RWPE1 (cell line): ENCODE measurements at places on chromosomes 1 and 21.

GRCh38 chr1:83641796-83642443 is 357.0 kb downstream of the TTLL7 start:
- no peak for DNase-seq

DNA sequence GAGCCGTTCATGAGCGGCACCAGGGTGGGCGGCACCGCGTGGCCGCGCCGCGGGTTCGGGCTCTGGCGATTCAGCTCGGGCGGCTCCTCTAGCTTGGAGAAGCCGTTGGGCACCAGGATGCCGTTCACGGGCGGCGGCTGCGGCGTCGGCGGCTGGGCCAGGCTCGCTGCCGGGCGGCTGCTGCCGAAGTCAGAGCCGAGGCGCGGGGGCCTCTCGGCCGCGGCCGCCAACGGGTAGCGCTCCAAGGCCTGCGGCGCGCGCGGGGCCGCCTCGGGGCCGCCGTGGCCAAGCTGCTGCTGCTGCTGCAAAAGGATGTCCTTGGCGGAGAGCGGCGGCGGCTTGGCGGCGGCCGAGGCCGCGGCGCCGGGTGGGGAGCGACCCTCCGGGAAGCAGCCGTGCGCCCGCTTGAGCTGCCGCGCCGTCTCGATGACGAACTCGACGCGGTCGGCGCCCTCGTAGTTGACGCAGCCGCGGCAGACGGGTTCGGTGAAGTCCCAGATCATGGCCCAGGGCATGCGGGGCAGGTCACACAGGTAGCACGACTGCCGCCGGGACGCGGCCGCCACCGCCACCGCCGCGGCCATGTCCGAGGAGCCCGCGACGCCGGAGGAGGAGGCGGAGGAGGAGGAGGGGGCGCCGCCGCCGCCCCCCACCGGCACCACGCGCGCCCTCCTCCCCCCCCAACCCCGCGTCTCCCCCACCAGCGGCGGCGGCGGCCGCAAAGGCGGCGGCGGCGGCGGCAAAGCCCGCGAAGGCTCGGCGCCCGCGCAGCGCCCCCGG is 877 bp downstream of the IRF2BP2 start:
- DNase-seq = no peak

DNA sequence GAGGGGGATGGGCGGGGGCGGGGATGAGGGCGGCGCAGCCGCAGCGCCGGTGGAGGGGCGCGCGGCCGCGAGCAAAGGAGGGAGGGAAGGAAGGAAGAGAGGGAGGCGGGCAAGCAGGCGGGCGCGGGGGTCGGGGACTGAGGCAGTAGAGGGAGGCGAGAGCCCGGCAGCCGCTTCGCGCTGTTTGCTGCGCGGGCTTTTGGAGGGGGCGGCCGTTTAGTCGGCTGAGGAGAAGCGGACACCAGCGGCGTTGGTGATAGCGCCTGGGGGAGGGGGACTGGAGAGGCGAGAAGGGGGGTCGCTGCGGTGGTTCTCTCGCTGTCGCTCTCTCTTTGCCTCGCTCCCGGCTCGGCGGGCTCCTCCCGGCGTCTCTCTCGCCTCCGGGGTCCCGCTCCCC is at the start of gene HS2ST1:
Gene HS2ST1 (plus strand): TSS at position 35 of the 397 bp plus-strand sequence.
- no peak for DNase-seq

- DNase-seq = no peak
Observed at GRCh38 chr1:232628335-232629249, 1.3 kb downstream of the SIPA1L2 start.

DNA sequence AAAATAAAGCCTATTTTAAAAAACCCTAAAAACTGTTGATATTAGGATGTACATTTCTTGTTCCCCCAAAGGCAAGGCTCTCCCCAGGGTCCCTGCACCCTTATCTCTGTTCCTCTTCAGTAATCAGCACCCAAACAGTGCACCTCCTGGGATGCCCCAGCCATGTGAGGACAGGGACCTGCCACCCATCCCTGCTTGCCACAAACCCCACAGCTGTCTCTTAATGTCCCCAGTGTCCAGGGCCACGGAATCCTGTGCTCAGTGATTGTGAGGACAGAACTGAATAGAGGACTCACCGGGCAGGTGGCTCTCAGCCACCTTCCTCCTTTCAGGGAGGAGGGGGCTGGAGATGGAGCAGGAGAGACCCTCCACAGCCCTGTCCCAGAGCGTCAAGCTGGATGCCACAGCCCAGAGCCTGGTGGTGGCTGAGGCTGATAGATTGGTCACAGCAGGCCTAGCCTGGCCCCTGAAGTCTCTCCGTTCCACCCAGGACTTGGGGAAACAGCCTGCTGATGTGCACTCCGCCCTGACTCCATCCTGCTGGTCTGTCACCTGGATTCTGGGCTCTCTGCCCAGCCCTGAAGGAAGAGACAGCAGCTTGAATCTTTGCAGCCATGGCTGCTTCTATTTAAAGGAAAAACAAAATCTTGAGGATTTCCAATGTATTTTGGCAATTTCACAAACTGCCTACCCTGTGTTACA is 23.1 kb downstream of the RNF187 start:
- DNase-seq = no peak

- no peak for DNase-seq
Observed at GRCh38 chr1:200473698-200474371, 64.0 kb upstream of the ZNF281 start.

DNA sequence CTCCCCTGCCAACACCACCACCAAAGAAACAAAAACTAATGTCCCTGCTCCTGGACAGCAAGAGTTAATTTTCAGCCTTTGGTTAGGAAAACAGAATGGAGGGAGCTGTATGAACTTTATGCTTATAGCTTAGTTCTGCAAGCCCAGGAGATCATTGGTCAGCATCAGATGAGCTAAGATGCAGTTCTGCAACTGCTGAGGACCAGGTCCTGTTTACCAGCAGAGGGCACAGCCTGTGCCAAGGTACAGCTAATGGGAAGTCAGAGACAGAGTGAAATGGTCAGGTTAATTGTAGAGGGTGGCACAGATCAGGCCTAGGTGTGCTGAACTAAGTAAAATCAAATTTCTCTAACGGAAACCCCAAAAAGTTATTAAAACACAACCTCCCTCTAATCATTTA is 161.3 kb downstream of the ROR1 start:
- peak; percentile 11 for DNase-seq

- DNase-seq = no peak
Observed at GRCh38 chr1:186761358-186761757, 67.4 kb upstream of the PLA2G4A start.

DNA sequence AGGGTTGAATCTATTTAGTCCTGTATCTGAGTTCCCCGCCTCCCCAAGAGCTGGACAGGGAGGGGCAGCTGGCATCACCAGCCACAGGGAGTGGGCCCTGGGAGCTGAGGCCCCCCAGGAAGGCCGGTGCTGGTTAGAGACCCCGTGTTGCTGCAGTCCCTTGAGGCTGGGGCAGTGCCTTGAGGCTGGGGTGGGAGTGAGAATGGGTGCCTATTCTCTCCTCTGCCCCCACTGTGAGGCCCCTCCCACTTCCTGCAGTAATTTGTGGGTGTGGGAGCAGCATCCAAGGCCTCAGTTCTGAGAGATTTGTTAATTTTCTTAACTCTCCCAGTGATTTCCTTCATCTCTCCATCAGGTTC is 2.5 kb upstream of the TRAPPC3 start:
- DNase-seq = no peak

GRCh38 chr21:18716578-18717138 is 313.1 kb upstream of the TMPRSS15 start:
- no peak for DNase-seq

DNA sequence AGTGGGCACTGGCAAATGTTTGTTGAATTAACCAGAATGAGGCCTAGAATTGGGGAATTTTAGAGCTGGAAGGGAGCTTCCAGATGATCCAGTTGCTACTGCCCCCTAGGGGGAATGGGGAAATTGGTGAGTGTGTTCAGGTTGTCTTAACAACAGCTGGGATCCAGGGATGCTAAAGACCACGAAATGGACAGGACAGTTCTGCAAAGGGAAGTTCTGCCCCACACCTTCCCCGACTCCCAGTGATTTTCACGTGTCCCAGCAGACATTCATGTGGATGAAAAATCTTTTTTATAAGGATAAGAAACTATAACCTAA is 33.9 kb downstream of the TRIM62 start:
- DNase-seq = peak; percentile 35

DNA sequence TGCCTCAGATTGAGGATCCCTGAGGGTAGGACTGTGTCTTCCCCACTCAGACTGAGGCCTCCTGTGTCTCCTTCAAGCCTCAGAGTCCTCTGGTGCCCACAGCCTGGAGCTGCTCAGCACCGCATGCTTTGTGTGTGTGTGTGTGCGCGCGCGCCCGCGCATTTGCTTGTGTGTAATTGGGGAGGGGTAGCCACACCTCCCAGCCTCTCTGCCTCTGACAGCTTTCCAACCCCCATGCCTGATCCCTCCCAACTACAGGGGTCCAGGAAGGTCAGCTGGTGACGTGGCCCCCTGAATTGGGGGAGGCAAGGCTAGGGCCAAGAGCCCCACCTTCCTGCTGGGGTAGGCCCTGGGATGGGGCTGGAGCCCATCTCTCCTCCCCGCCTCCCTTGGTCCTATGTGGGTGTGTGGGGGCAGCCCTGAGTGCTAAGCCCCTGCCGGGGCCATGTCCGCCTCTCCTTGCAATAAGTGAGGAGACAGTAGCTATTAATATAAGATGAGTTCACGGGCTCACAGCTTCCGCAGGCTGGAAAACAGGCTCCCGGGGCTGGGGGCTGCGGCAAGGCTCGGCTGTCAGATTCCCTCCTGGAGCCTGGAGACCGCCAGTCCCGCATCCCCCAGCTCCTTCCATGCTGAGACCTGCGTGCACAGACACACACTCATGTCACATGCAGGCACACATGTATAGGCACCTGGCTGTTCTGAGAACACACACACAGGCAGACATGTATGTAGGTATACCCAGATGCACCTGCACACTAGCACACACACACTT is 7.0 kb downstream of the GPR3 start:
- DNase-seq = no peak

- no peak for DNase-seq
Observed at GRCh38 chr1:60196026-60196425, 122.5 kb upstream of the C1orf87 start.

DNA sequence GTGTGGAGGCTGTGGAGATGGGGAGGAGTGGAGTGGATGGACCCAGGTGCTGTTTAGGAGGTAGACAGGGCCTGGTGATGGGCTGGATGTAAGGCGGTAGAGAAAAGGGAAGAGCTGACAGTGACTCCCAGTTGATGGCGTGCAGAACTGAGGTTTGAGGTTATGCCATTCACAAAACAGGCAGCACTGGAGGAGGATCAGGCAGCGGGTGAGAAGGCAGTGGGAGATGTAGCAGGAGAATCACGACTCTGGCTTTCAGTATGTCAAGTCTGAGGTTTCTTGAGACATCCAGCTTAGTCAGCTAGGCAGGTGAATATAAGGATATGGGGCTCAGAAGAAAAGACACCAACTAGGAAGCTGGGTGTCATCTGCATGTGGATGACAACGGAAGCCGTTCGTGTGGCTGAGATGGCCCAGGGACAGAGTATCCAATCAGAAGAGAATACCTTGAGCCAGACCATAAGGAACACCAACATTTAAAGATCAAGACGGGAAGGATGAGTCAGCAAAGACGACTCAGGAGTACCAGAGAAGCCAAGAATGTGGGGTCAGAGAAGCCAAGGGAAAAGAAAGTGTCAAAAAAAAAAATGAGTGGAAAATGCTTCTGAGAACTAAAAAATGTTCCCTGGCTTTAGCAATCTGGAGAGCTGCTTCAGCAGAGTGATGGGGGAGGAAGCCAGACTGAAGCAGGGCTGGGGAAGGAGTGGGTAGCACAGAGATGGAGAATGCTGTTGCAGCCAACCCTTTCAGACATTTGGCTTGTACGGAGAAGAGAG is 15.2 kb downstream of the LRRN2 start:
- no peak for DNase-seq

DNA sequence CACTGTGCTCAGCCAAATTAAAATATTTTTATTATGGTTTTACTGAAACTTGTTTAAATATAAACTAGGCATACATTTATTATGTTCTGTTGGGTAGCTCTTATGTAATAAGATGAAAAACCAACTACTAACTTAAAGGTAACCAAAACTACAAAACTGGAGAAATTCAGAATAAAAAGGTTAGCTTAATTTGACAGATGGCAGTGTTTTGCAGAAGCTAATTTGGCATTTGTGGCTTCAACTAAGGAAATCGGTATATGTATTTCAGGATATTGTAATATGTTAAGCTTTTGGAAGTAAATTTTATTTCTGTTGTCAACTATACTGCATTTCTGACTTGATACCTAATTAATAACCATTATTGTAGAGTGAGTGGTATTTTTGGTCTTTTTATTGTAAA is 18.8 kb downstream of the USP25 start:
- DNase-seq = no peak

DNA sequence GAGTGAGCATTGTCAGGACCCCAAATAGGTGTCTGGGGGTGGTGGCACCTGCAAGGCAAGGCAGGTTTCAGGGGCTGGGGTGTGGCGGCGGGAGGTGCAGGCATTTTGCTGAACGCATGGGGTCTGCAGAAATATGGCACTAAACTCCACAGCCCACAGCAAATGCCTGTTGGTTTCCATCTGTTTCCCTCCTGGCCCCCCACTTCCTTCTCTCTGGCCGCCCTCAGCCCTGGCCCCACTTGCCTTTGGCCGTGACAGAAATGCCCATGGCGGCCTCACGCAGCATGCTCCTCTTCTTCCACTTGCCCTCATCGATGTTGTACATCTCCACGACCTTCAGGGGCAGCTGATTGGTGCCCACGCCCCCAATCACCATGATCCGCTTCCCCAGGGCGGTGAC is 13.7 kb downstream of the KLHDC8A start:
- DNase-seq = no peak

DNA sequence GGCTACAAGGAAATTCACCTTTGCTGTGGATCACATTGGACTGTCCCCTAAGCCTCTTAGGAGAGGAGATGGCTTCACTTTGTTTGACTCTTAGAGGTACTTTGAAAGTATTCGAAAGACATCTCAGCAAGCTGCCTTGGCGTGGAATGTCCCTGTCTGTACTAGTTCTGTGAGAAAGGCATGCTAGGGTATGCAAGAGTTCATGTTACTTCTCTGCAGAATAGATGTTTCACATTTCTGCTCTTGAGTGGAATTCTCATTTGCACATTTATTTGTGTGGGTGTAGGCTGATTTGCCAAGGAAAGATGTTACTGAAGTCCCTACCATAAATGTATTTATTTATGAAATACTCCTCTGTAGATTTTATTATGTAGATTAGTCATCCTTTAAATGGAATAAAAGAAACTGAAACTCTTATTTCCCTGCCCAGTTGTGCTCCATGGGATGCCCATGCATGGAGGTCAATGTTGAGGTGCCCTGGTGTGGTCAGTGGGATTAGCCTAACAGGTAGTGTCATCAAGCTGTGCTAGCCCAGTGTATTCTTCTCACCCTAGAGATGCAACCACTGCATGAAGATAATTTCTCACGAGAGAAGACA is 13.8 kb downstream of the MIA3 start:
- no peak for DNase-seq

- no peak for DNase-seq
Observed at GRCh38 chr1:119946724-119947123, 50.4 kb upstream of the ADAM30 start.

- DNase-seq = no peak
Observed at GRCh38 chr1:105544475-105544874, 1512.0 kb upstream of the PRMT6 start.

GRCh38 chr1:17819129-17819802 is 64.1 kb downstream of the ACTL8 start:
- no peak for DNase-seq
